ENCODE measurements at places on chromosomes 11 and 22.

DNA sequence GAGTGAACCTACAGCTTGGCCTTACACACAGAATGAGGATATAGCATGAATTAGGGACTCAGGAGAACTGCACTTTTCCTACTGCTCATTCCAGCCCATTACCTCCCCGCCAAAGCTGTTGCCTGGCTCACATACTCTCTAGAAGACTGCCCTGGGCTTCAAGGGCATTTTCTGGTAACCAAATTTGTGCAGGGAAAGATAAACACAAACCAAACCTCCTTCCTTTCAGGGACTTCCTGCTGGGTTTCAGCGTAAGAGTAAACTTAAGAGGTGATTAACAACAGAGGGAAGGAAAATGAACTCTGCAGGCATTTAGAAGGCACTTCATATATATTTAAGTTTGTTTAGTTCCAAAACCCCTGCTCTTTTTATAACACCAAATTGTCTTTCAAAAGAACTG, 194.9 kb downstream of the SWAP70 start:
- no peak for DNase-seq

GRCh38 chr11:77069336-77069968, 2.7 kb downstream of the CAPN5 start:
- DNase-seq, result peak; percentile 12

- DNase-seq, result no peak
These were observed 41.3 kb downstream of the LRRC32 start for GRCh38 chr11:76629116-76629852.

- DNase-seq, result peak; percentile 36
These were observed 91.7 kb downstream of the BRD1 start for GRCh38 chr22:49735901-49736421.

DNA sequence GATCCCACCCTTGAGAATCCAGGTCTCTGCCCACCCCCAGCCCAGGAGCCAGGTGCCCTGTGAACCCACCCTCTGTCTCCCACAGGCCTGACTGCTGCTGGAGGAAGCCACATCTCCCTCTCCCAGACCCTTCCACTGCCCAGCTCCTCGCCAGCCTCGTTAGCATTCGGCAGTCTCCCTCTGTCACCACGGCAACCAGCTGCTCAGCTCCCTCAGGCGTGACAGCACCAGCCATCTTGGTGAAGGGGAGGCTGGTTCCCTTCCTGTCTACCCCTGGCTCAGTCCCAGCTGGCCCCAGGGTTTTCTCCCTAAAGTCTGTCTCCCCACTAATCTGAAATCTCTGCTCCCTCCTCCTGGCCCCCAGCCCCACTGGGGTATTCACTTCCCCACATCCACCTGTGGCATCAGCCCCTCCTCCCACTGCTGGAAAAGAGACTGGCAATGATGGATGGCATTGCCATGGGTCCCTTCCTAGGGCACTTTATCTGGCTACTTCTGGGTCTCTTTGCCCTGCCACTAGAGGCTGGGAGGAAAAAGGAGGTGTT, 28.1 kb downstream of the NRXN2 start:
- no peak for DNase-seq

- no peak for DNase-seq
These were observed 212.2 kb upstream of the TBCEL start for GRCh38 chr11:120811731-120812130.

GRCh38 chr11:74009675-74010305, 905 bp upstream of the UCP3 start:
- DNase-seq, result no peak

GRCh38 chr11:89477175-89477574, 14.0 kb downstream of the NOX4 start:
- no peak for DNase-seq

DNA sequence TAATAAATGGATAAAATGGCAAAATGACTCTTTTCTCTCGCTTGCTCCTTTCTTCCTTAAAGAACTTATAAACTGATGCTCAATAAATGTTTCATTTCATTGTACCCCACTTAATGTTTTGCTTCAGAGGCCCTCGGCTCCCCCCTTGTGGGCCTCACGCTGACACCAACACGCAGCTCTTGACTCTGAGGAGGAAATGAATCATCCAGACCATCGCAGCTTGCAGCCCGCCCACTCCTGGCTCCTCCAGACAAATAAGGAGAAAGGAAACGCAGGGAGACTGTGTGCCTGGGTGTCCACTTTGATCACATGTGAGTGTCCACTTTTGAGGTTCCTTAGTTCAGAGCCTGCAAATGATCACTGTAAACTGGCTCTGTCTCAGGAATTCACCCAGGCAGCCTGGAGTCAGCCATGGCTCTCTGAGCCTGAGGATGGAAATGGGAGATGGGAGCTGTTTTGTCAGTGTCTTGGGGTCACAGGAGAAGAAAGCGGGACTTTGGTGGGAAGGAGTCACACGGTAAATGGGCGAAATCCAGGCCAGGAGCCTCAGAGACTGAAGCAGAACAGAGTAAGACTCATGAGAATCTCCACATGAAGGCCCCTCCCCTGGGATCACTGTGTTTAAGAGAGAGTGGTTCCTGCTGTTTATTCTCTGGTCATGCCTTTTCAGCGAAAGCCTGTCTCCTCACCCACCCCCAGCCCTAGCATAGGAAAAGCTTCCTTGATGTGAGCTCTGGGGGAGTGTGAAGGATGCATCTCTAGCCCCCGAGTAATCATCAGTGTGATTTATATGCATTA, 96.5 kb downstream of the CWC15 start:
- DNase-seq, result no peak

- no peak for DNase-seq
These were observed 28.3 kb downstream of the MUC6 start for GRCh38 chr11:1008001-1008802.

Data from breast epithelium (tissue), 4 donors.